Inflammatory macrophage (primary cell): ENCODE measurements at places on chromosomes 2 and 18.

DNA sequence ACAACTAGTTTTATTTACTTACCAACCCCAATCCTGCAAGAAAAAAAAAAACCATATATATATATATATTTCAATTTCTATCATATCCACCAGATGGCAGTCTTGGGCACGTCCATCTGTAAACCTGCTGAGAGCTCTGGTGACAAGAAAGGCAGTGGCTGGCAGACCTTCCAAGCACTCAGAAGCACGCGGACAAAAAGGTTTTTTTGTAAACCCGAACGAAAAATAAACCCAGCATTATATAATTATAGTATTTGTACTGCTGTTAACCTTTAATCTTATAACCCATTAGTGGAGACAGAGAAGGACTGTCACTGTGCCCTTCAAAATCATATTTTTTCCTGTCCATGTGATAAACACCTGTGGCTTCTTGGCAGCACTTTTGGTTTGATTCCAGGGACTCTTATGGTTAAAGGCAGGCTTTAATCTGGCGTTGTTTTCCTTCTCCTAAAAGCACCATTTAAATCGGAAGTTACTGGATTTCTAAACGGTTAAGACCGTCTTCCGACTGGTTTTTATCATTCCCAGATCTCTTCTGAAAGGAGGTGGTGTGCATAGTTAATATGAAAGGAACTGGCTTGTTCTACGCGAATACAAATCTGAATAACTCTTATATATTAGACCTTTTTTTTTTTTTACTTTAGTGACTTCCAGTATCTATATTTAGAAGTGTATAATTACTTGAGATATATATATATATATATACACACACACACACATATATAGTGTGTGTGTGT lies 31.0 kb upstream of the SLC3A1 start:
- peak; percentile 69 for DNase-seq

- DNase-seq: no peak
Measured at GRCh38 chr2:104406261-104406726, 447.6 kb upstream of the POU3F3 start.

DNA sequence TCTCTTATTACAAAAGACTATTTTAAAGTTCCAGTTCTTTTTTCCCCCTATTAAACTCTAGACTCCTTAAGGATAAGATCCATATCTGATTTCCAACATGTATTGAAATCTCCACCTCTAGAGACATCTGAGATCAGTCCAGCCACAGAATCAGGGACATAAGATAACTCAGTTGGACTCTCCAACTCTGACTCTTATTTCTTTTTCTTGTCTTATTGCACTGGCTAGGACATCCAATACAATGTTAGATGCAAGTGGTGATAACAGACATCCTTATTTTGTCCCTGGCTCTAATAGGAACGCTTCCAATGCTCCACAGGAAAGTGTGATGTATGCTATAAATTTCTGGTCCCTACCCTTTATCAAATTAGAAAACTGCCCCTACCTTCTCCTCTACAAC lies 158.1 kb downstream of the TNS1 start:
- DNase-seq: no peak

- DNase-seq: peak; percentile 56
Measured at GRCh38 chr2:205947621-205948495, 138.1 kb downstream of the INO80D start.

GRCh38 chr2:237695201-237695780 lies 67.9 kb downstream of the LRRFIP1 start:
- DNase-seq: peak; percentile 67

- DNase-seq: no peak
Measured at GRCh38 chr2:196534495-196534894, 105.0 kb upstream of the CCDC150 start.

GRCh38 chr2:221399183-221399582 lies 172.9 kb downstream of the EPHA4 start:
- no peak for DNase-seq

DNA sequence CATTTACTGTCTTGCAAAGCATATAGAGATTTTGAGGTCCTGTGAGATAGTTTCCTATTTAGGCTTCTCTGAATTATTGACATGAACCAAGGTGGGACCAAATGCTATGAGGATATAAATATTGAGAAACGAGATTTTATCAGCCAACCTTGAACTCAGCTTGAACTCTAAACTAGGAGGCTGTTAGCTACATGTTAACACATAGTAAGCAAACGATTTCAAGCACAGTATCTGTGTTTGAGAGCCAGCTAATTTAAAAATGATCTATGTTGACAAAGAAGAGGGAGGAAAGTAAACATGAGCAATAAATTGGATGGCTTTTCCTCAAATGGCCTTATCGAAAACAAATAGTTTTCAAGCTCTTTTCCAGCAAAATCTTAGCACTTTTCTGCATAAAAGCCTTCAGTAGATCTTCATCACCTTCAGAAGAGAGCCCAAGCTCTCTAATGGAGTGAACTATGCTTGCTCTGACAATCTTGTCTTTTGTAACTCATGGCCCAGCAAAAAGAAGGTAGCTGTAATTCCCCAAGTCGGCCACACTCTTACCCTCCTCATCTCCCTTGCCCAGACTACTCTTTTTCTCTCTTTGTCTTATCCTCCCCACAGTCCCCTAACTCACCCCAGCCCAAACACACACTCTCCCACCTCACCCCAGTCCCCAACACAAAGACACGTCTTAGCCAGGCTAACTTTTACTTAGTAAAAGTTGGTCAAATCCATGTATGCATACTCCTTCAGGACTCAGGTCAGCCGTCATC lies 14.7 kb downstream of the CD28 start:
- no peak for DNase-seq

- DNase-seq: no peak
Measured at GRCh38 chr2:214377286-214377624, 33.6 kb upstream of the VWC2L start.

- no peak for DNase-seq
Measured at GRCh38 chr2:30979822-30980245, 158.4 kb downstream of the GALNT14 start.

- DNase-seq: no peak
Measured at GRCh38 chr2:175631245-175631623, 370.8 kb downstream of the LNPK start.

GRCh38 chr2:58916063-58916462 lies 674.9 kb upstream of the FANCL start:
- DNase-seq: no peak

DNA sequence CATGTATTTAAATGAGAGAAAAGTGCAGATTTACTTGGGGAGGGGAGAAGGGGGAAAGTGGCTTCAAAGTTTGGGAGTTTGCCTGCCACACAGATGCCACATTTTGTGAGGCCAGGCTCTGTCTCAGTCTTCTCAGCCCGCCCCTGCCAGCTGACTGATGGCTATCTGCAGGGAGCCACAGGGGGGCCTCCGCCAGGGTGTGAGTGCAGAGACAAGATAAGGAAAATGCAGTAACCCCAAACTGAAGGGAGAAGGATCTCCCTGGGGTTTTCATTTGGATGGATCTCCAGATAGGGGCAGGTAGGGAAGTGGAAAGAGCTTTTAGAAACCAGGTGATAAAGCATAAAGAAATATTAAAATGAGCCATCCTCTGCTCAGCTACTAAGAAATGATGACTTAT lies 128.8 kb downstream of the ZNF521 start:
- no peak for DNase-seq

- no peak for DNase-seq
Measured at GRCh38 chr2:21262426-21262940, 138.7 kb downstream of the TDRD15 start.

DNA sequence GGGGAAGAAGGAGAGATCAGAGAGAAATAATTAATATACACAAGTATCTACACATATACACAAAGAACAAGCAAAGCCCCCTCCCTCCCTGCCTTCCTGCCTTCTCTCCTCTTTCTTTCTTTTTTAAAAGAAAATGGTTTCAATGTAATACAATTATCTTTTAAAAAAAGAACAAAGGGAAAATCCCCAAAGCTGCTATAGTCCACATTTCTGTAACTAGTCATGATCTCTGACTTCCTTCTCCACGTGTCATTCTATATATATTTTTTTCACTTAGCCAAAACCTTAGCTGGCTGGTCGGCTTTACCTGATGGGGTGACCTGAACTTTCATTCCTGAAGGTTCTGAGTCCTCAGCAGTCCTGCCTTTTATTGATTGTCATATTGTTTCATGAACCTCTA lies 44.3 kb downstream of the MAP3K20 start:
- DNase-seq: no peak

GRCh38 chr2:9378433-9379390 lies 44.6 kb downstream of the ITGB1BP1 start:
- DNase-seq: no peak

GRCh38 chr2:36322108-36322507 lies 33.5 kb upstream of the CRIM1 start:
- DNase-seq: no peak

- no peak for DNase-seq
Measured at GRCh38 chr2:67408346-67408745, 11.2 kb downstream of the ETAA1 start.

- DNase-seq: no peak
Measured at GRCh38 chr18:67854340-67854739, 337.8 kb upstream of the DSEL start.

GRCh38 chr2:121705390-121705789 lies 31.3 kb downstream of the NIFK start:
- no peak for DNase-seq
